ENCODE measurements at places on chromosomes 11 and 22.

DNA sequence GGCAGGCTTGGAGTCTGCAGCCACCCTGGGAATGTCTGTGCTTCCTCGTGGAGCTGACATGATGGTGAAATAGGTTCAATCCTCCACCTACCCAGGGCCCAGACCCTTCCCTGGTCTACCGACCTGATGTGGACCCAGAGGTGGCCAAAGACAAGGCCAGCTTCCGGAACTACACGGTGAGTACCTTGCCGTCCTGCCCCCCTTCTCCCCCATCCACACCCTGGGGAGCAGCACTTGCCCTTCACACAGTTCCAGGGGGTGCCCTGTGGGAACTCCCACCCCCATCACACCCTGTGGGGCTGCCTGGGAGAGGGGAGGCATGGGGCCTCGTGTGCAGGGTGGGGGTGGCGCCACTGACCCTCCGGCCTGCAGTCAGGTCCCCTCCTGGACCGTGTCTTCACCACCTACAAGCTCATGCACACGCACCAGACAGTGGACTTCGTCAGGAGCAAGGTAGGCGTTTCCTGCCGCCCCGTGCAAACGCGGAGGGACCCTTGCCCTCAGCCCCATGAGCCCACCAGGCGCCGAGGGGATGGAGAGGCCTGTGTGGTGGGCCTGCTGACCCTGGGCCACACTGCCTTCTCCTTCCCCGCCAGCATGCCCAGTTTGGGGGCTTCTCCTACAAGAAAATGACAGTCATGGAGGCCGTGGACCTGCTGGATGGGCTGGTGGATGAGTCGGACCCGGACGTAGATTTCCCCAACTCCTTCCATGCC is 789 bp downstream of the MIOX start:
- DNase-seq: no peak

DNA sequence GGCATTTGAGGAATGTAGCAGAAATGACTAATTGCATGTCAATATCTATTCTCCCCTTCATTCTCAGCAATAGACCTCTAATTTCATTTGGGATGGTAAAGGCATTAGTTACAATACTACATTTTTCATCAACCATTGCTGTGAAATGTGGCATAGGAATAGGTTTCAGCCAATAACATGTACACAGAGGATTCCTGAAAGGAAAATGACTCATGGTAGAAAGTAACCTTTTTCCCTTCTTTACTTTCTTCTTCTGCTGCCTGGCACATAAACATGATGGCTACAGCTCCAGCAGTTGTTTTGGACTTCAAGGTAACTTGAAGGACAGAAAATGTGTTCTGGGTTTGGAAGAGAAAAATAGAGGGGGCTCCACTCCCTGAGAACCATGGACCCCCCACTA is 231.8 kb upstream of the CTSC start:
- no peak for DNase-seq

GRCh38 chr11:103867481-103867880 is 169.0 kb upstream of the DDI1 start:
- DNase-seq: no peak

DNA sequence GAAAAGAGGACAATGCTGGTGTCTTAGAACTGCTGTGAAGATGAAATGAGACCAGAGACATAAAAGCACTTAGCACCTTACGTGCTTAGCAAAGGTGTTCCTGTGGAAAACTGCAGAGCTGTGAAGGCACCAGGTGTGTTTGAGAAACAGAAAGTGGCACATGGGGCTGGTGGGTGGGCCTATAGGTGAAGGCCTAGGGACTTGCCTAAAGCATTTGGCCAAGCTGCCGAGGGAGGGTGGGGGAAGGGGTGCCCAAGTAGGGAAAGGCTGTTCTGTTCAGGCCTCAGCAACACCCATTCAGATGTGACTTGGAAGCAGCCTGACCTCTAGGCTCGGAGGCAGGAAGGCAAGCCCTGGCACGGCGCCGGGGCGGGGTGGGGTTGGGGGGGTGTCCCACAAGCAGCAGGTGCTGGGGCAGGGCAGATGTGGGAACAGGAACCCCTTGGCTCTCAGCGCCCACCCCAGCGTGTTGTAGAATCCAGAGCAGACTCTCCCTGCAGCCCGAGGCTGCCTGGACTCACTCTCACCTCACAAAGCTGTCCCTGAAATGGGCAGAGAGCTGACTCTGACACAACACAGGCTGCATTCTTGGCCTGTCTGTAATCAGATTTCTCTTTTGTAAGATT is 366.7 kb upstream of the NARS2 start:
- no peak for DNase-seq

DNA sequence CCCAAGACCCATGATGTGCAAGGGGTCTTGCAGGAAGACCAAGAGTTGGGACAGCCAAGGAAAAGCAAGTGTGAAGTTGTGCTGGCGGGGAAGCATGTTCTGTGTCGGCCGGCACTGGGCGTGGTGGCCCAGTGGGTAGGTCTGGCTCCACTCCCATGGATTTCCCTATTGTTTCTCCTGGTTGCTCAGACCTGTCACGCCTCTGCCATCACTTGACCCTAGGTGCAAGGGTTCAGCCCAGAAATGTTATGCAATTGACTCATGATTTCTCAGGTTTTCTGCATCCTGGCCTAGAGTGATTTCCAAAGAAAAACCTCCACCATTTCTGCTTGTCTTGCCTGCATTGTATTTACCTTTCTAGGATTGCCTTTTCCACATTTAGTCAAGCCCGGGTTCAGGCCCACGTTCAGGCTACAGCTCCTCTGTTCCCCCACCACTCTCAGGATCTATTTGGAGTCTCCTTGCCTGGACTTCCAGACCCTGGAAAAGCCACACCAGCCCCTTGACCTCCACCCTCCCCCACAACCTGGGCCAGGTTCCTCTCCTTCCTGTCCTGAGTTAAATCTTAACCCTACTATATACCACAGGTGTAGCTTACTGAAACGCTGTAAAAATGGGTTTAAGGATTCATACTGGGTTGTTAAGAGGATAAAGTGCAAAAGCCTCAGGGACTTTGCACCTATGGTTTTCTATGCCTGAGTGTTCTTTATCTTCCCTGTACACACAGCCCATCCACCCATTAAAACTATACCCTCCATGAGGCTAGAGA is 17.5 kb upstream of the FOLR1 start:
- no peak for DNase-seq
